ENCODE measurements at places on chromosomes 16 and 17. TPM values are rescaled to one million over a fixed set of nuclear protein-coding genes. Genes with fewer than 3 reads are reported as not detected.
A peak's percentile ranks its signal among the peaks of the same experiment; 100 is the strongest.

MEAK7 gene
- total RNA-seq: 8.2 TPM

IRX3 gene
- 8.2 TPM for total RNA-seq

- no peak overlapping the region for H3K4me3 ChIP-seq
- no peak overlapping the region for H3K27ac ChIP-seq
- no peaks in the 10 kb centered on the region for H3K4me1 ChIP-seq
- no peak for DNase-seq
- no peaks in the 10 kb centered on the region for H3K27me3 ChIP-seq
These were observed 140.0 kb upstream of the IRX6 start for GRCh38 chr16:55184052-55184451.

DNA sequence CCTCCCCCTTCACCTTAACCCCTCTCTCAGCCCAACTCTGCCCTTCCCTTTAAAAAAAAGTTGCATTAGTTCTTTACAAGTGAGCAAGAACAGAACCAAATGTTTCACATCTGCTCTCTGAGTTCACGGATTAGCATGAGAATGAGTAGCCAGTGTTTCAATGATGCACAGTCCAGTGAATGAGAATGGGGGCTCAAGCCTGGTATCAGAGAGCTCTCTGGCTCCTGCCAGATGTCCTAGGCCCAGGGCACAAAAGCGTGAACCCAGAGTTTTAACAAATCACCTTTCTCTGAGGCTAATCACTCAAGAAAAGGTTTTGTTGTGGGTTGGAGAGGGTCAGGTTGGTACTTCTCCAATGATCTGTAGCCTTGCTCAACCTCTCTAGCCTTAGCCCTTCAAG is 41.5 kb upstream of the HS3ST3A1 start:
- H3K27ac ChIP-seq: no peak overlapping the region
- no peaks in the 10 kb centered on the region for H3K27me3 ChIP-seq
- no peak for DNase-seq
- H3K4me1 ChIP-seq: peaks cover 22% of the 10 kb centered on the region
- no peak overlapping the region for H3K4me3 ChIP-seq
- H3K36me3 ChIP-seq: no peaks in the 10 kb centered on the region

DNA sequence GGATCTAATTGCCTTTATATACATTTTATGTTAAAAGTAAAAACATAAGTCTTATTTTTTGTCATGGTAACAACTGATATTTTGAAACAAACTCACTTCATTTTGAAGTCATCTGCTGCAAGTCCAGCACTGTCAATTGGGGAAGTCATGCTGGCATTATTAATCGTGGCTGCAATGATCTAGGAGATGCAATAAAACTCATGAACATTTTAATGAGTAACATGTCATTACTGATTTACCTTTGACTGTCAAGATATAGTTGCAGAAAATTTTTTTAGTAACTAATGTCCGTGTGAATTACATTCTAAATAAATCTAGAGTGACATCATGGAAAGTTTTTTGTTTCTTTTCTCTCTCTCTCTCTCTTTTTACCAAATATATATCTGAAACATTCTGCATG is 17.3 kb upstream of the KRT24 start:
- no peak overlapping the region for H3K4me3 ChIP-seq
- no peaks in the 10 kb centered on the region for H3K36me3 ChIP-seq
- DNase-seq: no peak
- H3K27ac ChIP-seq: no peak overlapping the region
- peaks cover 15% of the 10 kb centered on the region for H3K27me3 ChIP-seq

DNA sequence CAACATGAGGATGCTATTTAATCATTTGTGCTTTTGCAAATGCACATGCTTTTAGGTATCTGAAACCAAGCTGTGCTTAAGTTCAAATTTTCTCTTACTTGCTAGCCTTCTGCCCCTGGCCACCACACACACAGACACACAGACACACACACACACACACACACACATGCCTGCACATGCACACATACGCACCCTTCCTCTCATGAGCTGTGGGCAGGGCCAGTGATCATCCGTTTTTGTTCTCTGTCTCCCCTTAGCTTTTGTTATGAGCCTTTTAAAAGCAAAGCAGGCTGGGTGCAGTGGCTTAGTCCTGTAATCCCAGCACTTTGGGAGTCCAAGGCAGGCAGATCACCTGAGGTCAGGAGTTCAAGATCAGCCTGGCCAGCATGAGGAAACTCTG is 34.2 kb downstream of the CD300LF start:
- peaks cover 49% of the 10 kb centered on the region for H3K27me3 ChIP-seq
- H3K4me1 ChIP-seq: no peaks in the 10 kb centered on the region
- no peak overlapping the region for H3K27ac ChIP-seq

GRCh38 chr16:54436346-54436745 is 149.8 kb upstream of the IRX3 start:
- H3K27ac ChIP-seq: no peak overlapping the region
- H3K4me1 ChIP-seq: peaks cover 5% of the 10 kb centered on the region
- H3K27me3 ChIP-seq: peaks cover 6% of the 10 kb centered on the region
- DNase-seq: no peak

DOC2A gene
- not detected for total RNA-seq

GRCh38 chr16:59566446-59566845 is 832.3 kb upstream of the GOT2 start:
- no peak overlapping the region for H3K27ac ChIP-seq
- no peak overlapping the region for H3K4me3 ChIP-seq
- H3K36me3 ChIP-seq: no peaks in the 10 kb centered on the region
- DNase-seq: no peak
- no peaks in the 10 kb centered on the region for H3K4me1 ChIP-seq

KRTAP2-1 gene
- not detected for total RNA-seq

ZNF276 gene
- total RNA-seq: 16.4 TPM

GRCh38 chr16:68972720-68973119 is 129.4 kb downstream of the TANGO6 start:
- no peak overlapping the region for H3K4me3 ChIP-seq
- H3K36me3 ChIP-seq: peaks cover 12% of the 10 kb centered on the region
- H3K27ac ChIP-seq: 0 out of 2 replicates have a peak overlapping the region, but pooled peaks have one; percentile 8
- H3K27me3 ChIP-seq: no peaks in the 10 kb centered on the region
- peak; percentile 70 for DNase-seq
